ENCODE measurements at places on chromosomes 2 and 18. TPM values are rescaled to one million over a fixed set of nuclear protein-coding genes. Genes with fewer than 3 reads are reported as not detected.

DNA sequence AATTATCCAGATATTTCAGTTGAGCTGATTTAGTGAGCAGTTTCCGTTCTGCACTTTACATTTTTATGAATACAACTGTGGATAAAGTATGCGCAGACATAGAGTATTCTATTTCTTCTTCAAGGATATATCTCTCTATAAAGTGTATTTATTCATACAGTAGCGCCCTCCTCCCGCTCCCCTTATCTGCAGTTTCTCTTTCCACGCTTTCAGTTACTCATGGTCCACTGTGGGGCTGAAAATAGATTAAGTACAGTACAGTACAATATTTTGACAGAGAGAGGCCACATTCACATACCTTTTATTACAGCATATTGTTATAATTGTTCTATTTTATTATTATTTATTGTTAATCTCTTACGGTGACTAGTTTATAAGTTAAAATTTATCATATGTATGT is 19.7 kb upstream of the FHL2 start:
- DNase-seq = no peak

GRCh38 chr2:46258937-46259776 is 38.0 kb upstream of the EPAS1 start:
- no peak for DNase-seq

- no peak for DNase-seq
These were observed 141.3 kb downstream of the ASB1 start for GRCh38 chr2:238567996-238568395.

GRCh38 chr18:48543228-48543627 is 4.4 kb downstream of the CTIF start:
- peak; percentile 37 for DNase-seq

The CUL3 gene
- 77.4 TPM for total RNA-seq

The CAVIN2 gene
- not detected for total RNA-seq

The LRRC30 gene
- not detected for total RNA-seq

The KATNAL2 gene
- 0.87 TPM for total RNA-seq
